AG20443 (cell line): ENCODE measurements at places on chromosomes 3 and 15.

- DNase-seq, result no peak
Measured at GRCh38 chr3:130971208-130971607, 55.4 kb downstream of the ASTE1 start.

DNA sequence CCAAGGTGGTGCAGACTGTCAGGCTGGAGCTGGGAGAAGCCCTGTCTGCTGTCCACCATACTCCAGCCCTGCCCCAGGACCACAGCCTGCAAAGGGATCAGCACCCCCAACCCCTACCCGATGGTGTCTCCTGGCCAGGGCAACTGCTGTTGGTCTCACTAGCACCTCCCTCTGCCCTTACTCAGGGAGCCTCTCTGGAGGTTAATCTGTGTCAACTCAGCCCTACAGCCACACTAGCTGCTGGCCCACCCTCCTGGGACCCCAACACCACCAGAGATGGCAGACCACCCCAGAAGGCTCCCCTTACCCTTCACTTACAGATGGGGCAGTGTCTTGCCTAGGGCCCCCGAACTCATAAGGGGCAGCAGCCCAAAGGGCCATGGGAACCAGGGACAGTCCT lies 65.2 kb downstream of the TLE3 start:
- DNase-seq, result no peak

GRCh38 chr3:48555231-48555948 lies 1.2 kb downstream of the PFKFB4 start:
- no peak for DNase-seq

DNA sequence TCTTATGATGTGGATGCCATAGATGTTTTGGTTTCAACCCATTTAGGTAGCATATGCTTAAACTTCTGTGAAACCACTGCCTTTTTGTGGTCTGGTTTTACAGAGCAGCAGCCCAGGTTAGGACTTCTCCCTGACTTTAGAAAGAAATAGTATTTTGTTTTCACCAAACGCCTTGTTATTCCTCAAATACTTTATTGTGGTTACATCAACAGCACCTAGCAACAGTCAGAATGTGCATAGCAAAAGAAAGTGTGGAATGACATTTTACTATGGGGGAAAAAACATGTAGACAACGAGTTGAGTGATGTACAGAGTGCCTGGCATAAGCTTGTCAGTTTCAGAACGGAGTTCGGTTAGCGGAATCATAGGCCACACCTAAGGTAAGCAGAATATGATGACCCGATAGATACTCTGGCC lies 159.2 kb downstream of the TPRG1 start:
- DNase-seq, result no peak

DNA sequence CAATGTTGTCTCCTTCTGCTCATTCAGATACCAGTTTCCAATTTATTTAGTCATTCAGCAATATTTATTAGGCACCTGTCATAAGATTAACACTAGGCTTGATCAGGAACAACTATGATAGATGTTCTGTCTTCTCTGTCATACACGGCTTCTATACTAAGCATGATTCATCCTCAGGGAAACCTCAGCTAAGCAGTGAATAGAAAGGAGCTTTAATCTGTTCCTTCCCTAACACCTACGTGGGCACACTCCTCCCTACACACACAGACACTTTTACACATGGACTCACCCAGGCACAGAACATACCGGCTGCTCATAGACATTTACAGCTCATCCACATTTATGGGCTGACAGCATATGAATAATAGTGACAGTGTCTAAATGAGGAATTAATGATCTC lies 136.9 kb downstream of the LEKR1 start:
- no peak for DNase-seq

GRCh38 chr3:76083992-76084391 lies 298.6 kb upstream of the ZNF717 start:
- DNase-seq, result peak; percentile 33

DNA sequence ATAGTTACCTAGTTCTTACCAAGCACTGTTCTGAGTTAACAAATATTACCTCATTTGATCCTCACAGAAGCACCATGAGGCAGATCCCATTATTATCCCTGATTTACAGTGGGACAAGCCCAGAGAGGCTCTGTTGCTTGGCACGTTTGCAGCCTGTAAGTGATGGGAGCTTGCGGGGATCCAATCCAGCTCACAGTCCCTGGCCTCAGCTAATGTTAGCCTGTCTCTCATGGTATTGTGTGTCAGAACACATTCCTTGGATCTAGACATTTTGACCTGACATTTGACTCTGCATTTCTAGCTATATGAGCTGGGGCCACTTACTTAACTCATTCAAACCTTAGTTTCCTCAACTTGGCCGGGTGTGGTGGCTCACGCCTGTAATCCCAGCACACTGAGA lies 246.9 kb upstream of the LRTM1 start:
- DNase-seq, result no peak

- DNase-seq, result no peak
Measured at GRCh38 chr15:38017721-38018120, 83.3 kb downstream of the TMCO5A start.

DNA sequence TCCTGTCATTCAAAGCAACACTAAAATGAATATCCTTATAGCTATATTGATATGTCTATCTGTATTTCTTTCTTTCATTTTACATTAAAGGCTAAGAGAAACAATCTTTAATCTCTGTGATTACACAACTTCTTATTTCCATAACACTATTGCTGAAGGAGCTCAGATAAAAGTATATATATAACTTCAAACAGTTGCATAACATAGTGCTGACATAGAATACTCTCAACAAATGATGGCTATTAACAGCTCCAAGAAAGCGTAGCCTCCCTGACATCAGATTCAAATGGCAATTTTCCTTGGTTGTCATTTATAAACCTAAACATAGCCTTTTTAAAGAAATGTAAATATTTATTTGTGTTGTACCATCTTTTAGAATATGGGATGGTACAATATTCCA lies 116.6 kb upstream of the PTPRG start:
- no peak for DNase-seq

GRCh38 chr15:58410353-58410752 lies 21.4 kb upstream of the LIPC start:
- DNase-seq, result peak; percentile 68

DNA sequence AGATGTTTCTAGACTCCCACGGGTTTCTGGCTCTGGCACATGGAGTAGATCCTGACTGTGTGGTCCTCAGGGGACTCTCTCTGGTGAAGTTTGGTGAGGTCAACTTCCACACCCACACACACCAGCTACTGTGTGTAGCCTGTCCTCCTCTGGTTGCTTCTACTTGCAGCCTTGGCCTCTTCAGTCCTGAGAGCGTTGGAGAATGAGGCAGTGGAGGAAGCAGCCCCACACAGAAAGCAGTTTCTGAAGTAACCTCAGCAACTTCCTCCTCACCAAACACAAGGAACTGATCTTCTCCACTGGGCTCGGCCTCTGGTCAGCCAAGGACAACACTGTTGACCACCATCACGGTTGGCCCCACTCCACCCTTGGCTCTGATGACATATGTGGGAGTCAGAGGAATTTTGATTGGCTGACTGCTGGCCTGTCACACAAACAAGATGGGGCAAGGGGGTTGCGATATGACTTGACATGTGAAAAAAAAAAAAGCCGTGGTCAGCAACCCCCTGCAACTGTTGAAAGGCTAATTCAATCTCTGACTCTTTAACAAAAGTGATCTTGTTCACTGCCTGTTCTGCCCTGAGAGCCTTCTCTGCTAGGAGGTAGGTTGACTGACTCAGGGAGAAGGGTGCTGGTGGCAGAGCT lies 19.6 kb downstream of the CD86 start:
- no peak for DNase-seq

GRCh38 chr3:181530584-181530983 lies 181.1 kb upstream of the SOX2 start:
- DNase-seq, result no peak

GRCh38 chr3:50213373-50213772 lies 8.3 kb downstream of the SLC38A3 start:
- no peak for DNase-seq

GRCh38 chr15:82763361-82764116 lies 42.3 kb downstream of the FSD2 start:
- no peak for DNase-seq

DNA sequence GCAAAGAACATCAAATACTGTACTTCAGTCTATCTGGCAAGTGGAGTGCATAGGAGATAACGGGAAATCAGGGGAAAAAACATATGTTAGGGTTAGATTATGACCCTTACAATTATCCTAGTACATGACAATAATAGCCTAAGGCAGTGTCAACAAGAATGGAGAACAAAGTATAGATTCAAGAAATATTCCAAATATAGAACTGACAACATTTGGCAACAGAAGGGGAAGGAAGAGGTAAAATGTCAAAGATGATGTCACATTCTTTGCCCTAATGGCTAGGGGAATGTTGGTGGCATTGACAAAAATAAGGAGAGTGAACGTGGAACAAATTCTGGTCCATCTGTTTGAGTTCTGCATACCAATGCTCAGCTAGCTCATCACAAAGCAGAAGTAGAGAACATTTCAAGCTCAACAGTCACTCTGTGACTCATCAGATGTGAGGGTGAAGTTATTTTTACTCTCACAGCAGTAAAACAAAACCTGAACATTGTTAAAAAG lies 15.5 kb upstream of the ATP8B4 start:
- peak; percentile 83 for DNase-seq

GRCh38 chr3:102480139-102480538 lies 45.3 kb downstream of the ZPLD1 start:
- no peak for DNase-seq

DNA sequence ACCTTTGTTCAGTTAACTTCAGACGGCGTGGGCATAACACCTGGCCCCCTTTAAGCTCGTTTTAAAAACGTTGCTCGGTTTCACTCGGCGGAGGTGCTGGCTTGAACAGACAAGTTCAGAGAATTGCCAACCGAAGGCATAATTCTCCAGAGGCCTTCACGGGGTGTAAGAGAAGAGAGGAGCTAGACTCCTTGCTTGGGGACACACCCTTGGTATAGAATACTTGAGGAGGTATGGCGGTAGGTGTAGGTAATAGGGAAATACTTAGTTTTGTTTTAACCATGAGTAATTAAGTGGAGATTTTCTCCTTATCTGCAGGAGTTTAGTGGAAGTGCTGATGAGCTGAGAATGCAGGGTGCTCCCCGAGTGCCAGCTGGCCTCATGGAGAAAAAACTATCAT lies 921 bp downstream of the FBXL2 start:
- no peak for DNase-seq

DNA sequence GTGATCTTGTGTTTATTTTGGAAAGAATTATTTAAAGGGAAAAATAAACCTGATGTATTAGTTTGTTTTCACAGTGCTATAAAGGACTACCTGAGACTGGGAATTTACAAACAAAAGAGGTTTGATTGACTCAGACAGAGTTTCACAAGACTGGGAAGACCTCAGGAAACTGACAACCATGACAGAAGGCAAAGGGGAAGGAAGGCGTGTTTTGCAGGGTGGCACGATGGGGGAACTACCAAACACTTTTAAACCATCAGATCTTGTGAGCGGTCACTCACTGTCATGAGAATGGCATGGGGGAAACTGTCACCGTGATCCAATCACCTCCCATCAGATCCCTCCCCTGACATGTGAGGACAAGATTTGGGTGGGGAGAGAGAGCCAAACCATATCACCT lies 87.0 kb downstream of the TP63 start:
- no peak for DNase-seq

DNA sequence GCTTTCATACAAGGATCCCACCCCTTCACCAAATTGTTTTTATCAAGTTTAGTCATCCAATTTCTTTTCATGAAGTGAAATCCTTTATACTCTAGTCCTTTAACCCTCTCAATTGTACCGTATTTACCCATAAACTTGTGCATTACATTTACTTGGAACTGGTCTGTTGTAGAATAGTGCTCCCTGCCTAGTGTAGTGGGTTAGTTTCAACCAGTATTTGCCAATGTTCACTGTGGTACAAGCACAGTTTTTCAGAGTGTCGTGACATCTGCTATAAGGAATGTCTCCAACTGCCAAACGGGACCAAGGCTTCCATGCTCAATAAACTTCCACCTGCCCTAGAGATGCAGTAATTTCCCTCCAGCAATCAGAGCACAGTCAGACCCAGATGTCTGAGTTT lies 211.9 kb downstream of the KCNAB1 start:
- DNase-seq, result no peak

GRCh38 chr3:108862865-108863798 lies 40.5 kb downstream of the TRAT1 start:
- DNase-seq, result no peak

DNA sequence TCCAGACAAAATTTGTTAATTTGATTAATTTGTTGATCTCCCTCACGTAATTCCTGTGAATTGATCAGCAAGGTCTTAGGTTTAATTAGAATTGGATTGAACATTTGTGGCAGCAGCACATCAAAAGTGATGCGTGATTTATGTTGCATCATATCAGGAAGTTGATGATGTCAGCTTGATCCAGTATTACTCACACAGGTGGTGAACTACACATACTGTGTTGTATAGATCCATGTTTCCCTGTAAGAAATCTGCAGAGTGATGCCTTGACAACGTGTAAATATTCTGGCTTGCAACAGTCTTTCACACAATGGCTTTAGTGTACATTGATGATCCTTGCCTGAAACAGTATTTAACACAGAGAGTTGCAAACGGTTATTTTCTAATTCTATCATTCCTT lies 200.4 kb downstream of the ADAMTSL3 start:
- DNase-seq, result no peak

- peak; percentile 81 for DNase-seq
Measured at GRCh38 chr3:181711325-181712135, at the start of gene SOX2. Gene SOX2, plus strand, starts transcription at chr3:181711925. Its CDS starts 436 bp downstream, at chr3:181712361.

- DNase-seq, result peak; percentile 28
Measured at GRCh38 chr15:89114990-89115389, 26.7 kb downstream of the ABHD2 start.

DNA sequence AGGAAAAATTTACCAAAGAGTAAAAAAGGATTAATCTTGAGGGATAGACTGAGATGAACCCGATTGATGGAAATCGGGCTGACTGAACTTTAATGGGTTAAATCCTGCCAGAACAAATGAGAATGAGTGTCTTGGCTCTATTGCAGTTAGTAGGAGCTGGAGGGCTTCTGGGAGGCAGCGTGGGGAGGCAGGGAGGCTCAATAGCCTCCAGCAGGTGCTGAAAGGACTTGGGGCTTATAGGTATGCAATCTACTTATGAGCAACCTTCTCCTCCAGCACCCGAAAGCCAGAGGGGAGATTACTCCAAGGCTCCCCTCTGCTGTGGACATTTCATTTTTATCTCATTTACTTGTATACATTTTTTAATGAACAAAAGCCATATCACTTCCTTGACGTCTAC lies 1.0 kb upstream of the CRYBG3 start:
- DNase-seq, result no peak

GRCh38 chr15:64213646-64214045 lies 50.8 kb upstream of the PPIB start:
- DNase-seq, result no peak

GRCh38 chr3:51696954-51697353 lies 9.9 kb upstream of the GRM2 start:
- DNase-seq, result no peak

- DNase-seq, result peak; percentile 63
Measured at GRCh38 chr3:98884675-98885371, 16.7 kb downstream of the DCBLD2 start.

DNA sequence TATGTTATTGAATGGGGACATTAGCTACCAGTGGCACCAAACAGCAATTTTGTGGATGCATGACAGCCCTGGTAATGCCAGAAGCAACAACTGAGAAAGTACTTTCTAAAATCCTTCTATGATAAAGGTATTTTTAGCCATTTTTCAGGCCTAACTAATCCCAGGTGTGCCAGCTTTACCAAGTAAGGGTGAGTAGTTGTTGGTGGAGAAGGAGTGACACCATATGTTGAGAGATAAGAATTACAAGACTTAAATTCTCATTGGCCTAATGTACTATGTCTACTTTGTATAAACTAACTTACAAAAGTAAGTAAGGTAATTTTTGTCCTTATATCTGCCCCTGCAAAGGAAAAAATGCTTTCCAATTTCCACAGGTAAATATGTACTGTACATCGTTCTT lies 4.1 kb upstream of the COX17 start:
- peak; percentile 57 for DNase-seq

- no peak for DNase-seq
Measured at GRCh38 chr15:67843092-67843501, 3.3 kb upstream of the RNU6-1 start.
